EH (cell line): ENCODE measurements at places on chromosomes 5 and 9.

- peak; percentile 7 for DNase-seq
Observed at GRCh38 chr9:134068744-134069479, 1.1 kb upstream of the BRD3 start.

DNA sequence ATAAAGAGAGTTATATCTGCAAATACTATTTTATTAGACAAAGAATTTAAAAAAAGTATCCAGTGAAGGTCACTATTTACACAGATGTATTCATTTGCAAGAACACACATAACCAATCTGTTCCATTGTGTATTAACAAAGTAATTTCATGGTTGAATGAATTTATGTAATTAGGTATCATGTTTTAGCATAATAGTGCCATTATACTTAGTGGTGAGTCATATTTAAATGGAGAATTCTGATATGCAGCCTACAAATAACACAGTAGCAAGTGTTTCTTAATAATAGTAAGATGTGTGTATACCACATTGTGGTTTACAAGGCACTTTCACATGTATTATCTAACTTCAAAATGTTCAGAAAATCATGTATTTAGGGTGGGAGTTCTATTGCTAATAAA lies 1028.5 kb upstream of the ACO1 start:
- no peak for DNase-seq

GRCh38 chr9:21764846-21765245 lies 37.6 kb upstream of the MTAP start:
- DNase-seq = peak; percentile 36

DNA sequence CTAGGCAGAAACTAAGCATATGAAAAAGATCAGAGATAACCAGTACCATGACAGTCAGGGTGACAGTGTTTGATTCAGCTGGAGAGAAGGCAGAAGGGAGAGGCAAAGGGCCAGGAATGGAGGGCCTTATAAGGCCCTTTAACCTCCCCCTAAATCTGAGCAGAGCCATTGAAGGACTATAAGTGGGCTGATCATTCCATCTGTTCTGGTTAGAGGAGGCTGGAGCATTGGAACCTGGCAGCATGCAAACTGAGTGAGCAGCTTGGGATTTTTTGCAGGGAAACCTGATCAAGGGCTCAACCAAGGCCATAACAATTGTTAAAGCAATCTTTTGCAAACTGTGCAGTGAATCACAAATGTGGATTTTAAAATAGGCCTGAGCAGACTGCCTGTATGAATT lies 174.5 kb upstream of the DAP start:
- no peak for DNase-seq

GRCh38 chr5:109826426-109826825 lies 136.7 kb downstream of the MAN2A1 start:
- DNase-seq = peak; percentile 8

- peak; percentile 83 for DNase-seq
Observed at GRCh38 chr9:89433826-89434225, 64.1 kb downstream of the SEMA4D start.

DNA sequence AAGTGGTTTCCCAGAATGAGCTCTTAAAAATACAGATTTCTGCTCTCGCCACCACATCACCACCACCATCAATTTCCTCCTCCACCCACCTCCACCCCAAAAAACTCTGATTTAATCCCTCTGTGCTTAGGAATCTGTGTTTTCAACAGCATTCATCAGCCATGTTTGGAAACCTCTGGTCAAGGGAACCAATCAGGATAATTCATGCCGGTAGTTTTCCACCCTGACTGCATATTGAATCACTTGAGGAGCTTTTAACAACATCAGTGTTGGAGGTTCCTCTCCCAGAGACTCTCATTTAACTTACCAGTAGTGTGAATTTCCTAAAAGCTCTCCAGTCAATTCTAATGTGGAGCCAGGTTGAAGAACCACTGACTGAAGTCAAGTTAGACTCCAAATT lies 46.0 kb upstream of the DAB2 start:
- no peak for DNase-seq

DNA sequence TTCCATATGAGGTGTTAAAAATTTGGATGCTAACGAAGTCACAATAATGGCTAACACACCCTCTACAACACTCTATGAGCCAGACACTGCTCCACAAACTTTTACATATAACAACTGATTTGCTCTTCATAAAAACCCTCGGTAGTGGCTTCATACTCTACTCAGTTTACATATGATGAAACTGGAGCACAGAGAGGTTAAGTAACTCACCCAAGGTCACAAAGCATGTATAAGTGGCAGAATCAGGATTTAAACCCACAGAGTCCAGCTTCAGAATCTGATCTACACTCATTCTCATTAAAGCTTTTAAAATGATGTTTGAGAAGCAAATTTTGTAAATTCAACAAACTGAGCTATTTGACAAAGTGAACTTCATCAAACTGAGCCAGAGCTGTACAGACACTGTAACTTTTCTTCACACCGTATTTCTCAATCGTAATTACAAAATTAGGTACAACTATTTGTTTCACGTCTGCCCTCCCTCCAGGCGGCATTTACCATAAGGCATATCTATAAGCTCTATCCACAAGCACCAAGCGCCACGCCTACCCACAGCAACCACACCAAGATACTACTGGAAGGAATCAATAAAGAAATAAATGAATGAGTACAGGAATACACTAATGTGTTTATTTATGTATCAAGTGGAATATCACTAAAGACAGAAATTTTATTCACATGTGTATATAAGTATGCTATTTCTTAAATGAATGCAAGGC lies 24.3 kb downstream of the TTC39B start:
- no peak for DNase-seq

GRCh38 chr5:320524-321229 lies 837 bp upstream of the AHRR start:
- no peak for DNase-seq

- DNase-seq = no peak
Observed at GRCh38 chr5:109695005-109695926, 5.5 kb downstream of the MAN2A1 start.

DNA sequence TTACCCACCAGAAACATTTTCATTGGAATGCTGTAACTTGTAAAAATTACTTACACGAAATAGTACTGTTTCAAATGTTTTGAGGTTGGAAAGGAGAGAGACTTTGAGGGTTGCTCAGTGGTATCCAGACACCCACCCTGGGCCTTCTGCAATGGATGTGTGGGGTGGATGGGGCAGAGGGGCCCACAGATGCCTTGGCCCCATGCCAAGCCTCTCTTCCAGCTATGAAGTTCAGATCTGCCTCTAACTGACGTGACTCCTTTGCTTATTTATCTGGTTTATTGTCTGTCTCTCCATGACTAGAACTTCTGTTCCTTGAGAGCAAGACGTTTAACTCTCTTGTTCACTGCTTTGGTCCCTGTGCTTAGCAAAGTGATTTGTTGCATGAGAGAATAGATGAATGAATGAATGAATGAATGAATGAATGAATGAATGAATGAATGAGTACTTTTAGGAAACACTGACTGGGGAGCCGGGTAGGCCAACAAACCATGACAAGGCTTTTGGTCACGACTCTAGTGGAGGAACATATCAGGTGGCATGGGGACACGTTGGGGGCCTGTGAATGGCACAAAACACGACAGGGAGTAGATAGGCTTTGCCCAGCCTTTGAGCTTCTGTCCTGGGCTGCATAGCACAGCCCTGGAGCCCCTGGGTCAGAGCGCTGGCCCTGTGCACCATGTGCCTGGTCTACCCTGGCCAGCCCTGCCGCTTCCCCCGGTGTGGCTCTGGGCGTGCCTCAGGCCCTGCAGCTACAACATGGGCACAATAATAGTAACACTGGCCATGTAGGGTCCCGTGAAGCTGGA lies 31.8 kb downstream of the AK8 start:
- DNase-seq = no peak

- peak; percentile 78 for DNase-seq
Observed at GRCh38 chr5:17189381-17190036, 27.9 kb upstream of the BASP1 start.

DNA sequence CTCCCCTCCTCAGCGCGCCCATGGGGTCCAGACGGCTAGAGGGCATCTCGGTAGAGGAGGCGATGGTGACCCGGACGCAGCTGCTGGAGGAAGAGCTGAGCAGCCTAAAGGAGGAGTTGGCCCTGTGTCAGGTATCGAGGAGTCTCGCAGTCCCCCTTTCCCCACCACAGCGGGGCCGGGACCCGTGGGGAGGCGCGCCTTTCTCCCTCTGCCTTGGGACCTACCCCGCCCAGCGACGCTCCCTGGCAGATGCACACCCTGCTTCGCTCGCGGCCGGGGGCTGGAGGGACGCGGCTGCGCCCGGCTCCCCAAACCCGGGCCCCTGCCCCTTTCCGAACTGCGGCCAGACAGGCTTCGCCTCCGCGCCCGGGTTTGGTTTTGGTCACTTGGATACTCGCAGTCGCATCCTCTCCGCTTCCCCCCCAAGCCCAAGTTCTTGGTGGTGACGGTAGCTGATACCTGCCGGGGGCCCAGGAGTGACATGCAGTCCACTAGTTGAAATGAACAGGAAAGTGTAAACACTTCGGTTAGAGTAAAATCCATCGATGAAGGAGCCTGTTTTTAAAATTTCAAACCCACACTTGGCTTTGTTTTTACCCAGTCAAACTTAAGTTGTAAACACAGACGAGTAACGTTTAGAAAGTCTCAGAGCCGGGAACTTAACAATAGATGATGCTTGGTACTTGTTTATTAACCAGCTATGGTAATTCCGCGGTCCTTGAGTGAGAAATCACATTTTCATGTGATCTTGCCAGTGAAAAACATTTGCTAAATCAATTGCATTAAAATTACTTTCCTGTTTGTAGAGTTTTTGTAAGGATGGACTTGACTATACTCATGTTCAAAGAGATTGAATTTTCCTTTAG lies 688 bp downstream of the CNTLN start:
- DNase-seq = peak; percentile 64

DNA sequence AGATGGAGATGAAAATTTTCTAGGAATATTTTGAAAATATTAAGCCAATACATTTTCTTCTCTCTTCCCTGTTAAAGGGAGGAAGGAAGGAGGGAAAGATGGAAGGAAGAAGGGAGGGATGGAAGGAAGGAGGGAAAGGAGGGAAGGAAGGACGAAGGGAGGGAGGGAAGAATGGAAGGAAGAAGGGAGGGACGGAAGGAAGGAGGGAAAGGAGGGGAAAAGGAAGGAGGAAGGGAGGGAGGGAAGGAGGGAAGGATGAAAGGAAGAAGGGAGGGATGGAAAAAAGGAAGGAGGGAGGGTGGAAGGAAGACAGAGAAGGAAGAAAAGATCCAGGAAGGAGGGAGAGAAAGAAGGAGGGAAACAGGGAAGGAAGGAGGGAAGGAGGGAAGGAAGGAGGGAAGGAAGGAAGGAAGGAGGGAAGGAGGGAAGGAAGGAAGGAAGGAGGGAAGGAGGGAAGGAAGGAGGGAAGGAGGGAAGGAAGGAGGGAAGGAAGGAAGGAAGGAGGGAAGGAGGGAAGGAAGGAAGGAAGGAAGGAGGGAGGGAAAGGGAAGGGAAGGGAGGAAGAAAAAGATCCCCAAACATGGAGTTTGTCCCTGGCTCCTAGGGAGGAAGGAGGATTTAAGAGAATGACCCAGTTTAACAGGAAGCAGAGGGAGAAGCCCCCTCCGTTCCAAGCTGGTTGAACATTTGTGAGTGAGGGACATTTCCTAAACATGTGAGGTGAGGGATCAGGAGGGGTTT lies 70.3 kb upstream of the NEURL1B start:
- no peak for DNase-seq

GRCh38 chr5:151150471-151151262 lies 6.9 kb downstream of the ANXA6 start:
- DNase-seq = peak; percentile 33

DNA sequence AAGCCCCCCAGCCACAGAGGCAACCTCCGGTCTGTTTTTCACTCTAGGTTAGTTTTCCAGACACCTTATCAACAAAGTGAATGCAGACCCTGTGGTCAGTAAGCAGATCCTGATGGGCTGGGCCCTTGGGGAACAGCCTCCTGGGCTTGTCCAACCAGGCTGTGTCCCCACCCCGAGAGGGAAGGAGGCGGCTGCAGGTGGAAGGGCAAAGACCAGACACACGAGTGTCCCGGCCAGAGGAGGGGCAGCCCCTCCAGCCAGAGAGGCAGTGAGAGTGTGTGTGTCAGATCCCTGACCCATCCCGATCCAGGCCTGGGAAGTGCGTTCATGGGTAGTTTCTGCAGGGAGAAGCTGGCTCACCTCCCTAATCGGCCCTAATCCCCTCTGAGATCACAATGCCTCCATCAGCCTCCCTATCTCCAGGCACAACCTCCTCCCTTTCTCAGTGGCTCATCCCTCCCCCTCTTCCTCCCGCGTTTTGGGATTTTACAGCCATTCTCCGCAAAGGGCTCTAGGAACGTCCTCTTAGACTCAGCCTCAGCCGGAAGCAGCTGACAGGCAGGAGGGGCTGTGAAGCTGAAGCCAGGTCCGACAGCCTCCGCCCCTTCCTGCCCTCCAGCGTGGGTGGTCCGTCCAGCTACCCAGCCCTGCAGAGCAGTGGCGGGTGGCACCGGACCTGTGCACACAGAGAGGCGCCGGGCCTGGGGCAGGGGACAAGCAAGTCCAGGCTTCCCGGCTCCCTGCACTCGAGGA lies 9.7 kb downstream of the SLC12A7 start:
- peak; percentile 46 for DNase-seq

GRCh38 chr9:133861086-133861485 lies 122.9 kb upstream of the SARDH start:
- no peak for DNase-seq

- DNase-seq = peak; percentile 31
Observed at GRCh38 chr5:173281910-173282309, 46.3 kb downstream of the STC2 start.

- peak; percentile 39 for DNase-seq
Observed at GRCh38 chr5:171495122-171495700, 75.8 kb downstream of the FGF18 start.

- peak; percentile 26 for DNase-seq
Observed at GRCh38 chr5:171093598-171093997, 215.4 kb upstream of the TLX3 start.

DNA sequence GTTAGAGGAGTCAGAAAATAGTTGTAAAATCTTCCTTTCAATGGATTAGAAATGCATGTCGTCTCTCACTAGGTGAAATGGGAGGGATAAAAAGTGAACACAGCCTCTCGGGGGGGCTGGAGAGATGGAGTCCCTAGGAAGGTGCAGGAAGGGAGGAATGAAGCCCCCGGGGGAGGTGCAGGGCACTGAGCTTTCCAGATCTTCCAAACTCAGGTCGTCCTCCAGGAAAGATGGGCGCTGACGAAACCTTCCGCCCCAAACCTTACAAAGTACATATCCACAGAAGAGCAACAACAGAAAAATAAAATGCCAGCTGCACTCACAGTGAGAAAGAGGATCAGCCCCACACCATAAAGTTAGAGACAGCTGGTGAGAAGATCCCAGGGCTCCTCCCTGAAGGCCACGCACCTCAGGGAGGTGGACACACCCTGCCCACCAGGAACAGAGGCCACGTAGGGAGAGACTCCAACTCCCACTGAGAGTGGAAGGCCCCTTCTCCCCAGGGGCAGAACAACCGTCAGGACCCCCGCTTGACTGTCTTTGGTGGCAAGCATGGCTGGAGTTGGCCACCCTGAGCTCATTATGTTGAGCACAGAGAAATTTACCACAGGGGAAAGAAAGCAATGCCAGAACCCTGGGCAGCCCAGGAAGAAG lies 174.3 kb downstream of the AUH start:
- no peak for DNase-seq

DNA sequence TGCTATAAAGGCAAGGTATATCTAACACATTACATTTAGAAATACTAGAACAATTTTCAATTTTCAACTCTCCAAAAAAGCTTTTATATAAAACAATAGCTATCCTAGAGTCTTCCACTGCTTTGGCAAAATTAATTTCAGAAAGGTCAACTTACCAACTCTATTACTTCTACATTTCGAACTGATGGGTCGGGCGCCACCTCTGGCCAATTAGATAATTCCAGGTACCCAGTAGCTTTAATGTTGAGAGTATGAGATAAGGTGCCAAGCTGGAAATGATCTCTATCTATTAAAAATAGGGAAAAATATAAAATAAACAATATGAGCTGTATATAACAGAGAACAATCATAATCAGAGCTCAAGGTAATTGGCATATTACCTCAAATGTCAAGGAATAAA lies 166.6 kb downstream of the AP3B1 start:
- peak; percentile 1 for DNase-seq
